Eye (tissue), 1 donor: ENCODE measurements at places on chromosomes 4 and X.

DNA sequence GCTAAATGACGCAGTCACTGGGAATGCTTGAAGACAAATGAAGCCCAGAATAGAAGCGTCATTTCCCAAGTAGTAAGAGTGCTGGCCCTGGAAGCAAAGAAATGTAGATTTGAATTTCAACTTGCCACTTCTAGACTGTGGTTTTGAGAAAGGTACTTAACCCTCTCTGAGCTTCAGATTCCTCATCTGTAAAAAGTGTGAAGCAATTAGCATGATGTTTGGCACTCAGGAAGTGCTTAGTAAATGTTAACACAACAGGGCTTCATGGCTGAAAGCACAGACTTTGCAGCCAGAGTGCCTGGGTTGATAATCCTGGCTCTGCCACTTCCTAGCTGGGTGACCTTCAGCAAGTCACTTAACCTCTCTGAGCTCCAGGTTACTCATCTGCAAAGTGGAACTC is 147.4 kb upstream of the RPS6KA3 start:
- no peak for DNase-seq

- peak; percentile 33 for DNase-seq
Observed at GRCh38 chrX:129930941-129931410, 25.0 kb downstream of the UTP14A start.

- no peak for DNase-seq
Observed at GRCh38 chr4:102563000-102563399, 61.8 kb downstream of the NFKB1 start.

DNA sequence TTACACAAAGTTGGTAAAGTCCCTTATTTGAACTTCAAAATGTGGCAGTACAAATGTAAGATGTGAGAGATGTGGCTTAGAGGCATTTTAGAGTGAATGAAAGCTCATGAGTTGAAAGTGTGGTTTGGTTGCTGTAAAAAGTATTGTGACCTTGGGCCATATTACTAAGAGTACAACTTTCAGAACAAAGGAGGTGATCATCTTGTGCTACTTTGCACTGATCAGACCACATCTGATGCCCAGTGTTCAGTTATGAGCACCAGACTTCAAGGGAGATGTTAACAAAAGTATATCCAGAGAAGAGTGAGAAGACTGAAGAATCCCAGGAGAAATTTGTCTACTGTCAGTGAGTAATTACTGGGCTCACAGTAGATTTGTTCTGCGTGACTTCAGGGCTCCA is 30.2 kb downstream of the NLGN3 start:
- no peak for DNase-seq

GRCh38 chrX:2707334-2707760 is 16.3 kb downstream of the CD99 start:
- peak; percentile 80 for DNase-seq
